ENCODE measurements at places on chromosomes 11 and 22. TPM values are rescaled to one million over a fixed set of nuclear protein-coding genes. Genes with fewer than 3 reads are reported as not detected.

OR4C3 gene
- total RNA-seq: not detected

CRYBB1 gene
- total RNA-seq: not detected

TMA7B gene
- total RNA-seq: not detected

MMP26 gene
- not detected for total RNA-seq

TEX54 gene
- not detected for total RNA-seq

CALCA gene
- not detected for total RNA-seq

NLRP10 gene
- total RNA-seq: 0.23 TPM

ACTN3 gene
- total RNA-seq: under 0.01 TPM

SCGB1D2 gene
- not detected for total RNA-seq

TMEM132A gene
- 7.5 TPM for total RNA-seq

SHISAL1 gene
- 2.5 TPM for total RNA-seq

ENTHD1 gene
- not detected for total RNA-seq

SEZ6L gene
- total RNA-seq: not detected

CDPF1 gene
- total RNA-seq: 8.8 TPM
